ENCODE measurements at places on chromosomes 11 and 22. TPM values are rescaled to one million over a fixed set of nuclear protein-coding genes. Genes with fewer than 3 reads are reported as not detected.

Gene TTC28
- total RNA-seq, result 8.5 TPM

GRCh38 chr22:35544827-35545226 lies 4.2 kb downstream of the RASD2 start:
- DNase-seq, result no peak

DNA sequence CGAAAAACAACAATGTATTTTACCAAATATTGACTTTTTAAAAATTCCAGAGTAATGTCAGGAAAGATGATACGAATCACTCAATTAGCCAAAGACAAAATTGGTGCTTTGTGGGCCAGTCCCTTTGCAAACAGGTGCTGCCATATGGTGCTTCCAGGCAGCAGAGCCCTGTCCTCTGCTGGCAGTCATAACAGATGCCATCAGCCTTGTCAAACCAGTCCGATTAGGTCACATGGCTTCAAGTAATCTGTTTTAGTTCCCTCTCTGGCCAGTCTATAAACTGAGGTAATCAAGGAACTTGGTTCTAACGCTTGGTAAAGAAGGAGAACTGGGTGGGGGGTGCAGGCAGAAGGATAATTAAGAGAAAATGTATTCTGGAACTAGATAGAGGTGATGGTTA lies 49.1 kb upstream of the CAPRIN1 start:
- DNase-seq, result no peak

DNA sequence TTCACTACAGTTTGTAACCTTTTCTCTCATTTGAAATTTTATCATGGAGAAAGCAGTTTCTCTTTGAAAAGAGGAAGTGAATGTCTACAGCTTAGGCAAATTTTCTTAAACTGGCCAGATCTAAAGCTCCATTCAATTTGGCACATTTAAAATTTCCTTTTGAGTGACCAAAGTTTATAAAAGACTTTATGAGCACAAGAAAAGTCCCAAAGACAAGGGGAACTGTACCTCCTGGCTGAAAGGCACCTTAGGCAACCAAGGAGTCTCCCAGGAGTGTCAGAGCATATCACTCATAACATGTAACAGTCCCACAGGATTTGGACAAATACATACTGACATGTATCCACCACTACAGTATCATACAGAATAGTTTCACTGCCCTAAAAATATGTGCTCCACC lies 41.3 kb downstream of the NARS2 start:
- DNase-seq, result no peak

DNA sequence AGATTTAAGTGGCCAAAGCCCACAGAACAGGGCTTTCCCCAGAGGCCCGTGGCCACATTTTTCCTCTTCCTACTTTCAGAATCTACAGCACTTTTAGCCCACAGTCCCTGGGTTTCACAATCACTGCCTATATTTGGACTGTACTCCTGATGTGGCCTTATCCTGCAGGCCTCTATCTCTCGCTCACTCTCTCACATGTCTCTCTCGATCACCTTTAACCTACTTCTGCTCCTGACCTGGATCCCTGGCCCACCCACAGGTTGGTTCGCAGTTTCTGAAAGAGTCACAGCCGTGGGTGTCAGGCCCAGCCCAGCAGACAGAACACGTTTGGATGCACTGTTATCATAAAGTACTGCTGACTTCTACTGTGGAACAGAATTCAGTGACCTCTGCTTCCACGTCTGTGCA lies 55.5 kb downstream of the LARGE1 start:
- DNase-seq, result no peak

- no peak for DNase-seq
Observed at GRCh38 chr11:111814557-111815320, 48.5 kb upstream of the PPP2R1B start.

DNA sequence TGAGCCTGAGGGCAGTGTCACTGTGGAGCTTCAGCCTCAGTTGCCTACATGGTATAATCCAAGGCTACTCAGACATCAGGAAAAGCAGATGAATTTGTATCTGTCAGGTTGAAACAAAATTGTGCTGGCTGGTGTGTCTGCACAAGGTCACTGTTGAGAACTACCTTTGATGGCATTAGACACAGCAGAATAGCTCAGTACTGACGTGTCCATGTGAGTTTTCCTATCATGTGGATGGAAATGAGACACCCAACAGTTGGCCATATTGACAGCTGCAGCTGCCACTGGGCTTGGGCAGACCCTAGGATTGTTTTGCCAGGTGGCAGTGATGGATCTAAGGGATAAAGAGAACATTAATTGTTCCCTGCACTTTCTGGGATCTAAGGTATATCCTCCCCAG lies 15.8 kb downstream of the CCDC134 start:
- DNase-seq, result no peak

- no peak for DNase-seq
Observed at GRCh38 chr11:118878163-118878563, 5.5 kb upstream of the CXCR5 start.

DNA sequence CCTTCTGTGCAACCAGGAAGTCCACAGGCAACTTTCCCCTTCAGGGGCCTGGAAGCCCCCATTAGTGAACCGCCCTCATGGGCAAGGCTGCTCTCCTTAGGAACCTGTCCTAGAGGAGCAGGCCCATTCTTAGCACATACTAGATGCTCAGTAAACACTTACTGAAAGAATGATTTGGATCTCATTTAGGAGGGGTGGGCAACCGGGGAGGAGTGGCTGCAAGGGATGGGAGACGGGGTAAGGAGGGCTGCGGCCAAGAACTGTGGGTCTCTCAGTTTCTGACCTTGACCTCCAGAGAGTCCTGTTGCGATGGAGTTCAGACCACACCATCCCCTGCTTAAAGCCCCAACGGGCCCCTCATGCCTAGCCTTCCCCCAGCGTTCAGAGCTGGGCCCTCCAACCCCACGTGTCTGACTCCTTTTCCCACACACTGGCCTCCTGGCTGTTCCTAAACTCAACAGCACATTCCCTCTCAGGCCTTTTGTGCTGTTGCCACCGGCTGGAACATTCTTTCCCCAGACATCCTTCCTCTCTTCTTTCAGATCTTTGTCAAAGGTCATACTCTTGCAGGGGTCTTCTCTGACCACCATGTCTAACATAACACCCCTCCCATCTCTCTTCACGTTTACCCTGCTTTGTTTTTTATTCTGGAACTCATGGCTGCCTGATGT lies 20.7 kb upstream of the PICK1 start:
- DNase-seq, result no peak

DNA sequence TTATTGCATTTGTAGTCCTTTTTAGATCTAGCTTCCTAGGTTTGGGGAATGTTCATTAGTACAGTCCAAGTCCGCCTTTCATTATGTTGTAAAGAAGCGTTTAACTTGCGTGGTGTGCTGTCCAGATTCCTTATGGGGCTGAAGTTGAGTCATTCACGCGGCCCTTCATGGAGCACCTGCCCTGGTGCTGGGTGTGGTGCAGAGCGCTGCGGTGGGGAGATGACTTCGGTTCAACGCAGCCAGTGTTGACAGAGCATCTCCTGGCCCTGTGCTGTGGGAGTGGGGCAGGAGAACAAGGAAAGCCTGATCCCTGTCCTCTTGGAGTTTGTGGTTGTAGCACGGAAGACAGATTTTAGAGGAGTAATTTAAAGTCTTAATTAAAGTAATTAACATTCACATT lies 152.0 kb downstream of the TBC1D22A start:
- no peak for DNase-seq

GRCh38 chr11:57191311-57192219 lies 9.8 kb downstream of the LRRC55 start:
- DNase-seq, result no peak

DNA sequence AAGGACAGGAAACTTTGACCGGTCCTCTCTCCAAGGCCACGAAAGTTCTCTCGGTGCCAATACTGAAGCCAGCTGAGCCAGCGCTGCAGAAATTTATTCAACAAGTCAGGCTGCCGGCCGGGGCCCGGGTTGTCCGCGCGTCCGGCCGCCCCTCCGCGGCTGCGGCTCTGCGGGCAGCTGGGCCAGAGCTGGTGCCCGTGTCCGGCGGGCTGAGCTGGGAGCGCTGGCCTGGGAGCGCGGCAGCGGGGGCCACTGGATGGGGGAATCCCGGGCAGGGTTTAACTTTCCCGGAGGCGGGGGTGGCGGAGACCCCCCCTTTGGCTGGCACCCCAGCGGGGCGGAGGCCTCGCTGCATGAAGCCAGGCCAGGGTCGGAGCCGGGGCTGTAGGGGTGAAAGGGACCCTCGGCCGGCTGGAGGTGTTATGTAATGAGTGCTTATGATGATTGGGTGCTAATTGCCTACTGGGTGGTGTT lies 12.3 kb upstream of the CACNA1I start:
- DNase-seq, result no peak

DNA sequence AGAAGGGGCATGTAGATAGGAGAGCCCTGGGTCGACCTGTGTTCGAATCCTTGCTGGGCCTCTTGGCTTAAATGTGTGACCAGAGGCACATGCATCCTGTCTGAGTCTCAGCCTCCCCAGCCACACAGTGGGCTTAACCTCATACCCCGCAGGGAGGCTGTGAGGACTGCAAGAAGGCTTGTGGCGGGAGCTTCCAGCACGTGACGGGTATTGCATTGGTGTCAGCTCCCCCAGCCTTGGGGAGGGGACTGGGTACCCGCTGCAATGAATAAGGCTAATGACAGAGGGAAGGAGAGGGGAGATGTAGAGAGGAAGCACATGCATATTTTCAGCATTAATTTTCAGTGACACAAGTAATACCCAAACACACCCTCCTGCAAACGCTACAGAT lies 8.1 kb downstream of the RASD2 start:
- no peak for DNase-seq

- no peak for DNase-seq
Observed at GRCh38 chr22:20472629-20473442, 22.8 kb downstream of the KLHL22 start.

- DNase-seq, result no peak
Observed at GRCh38 chr11:100991541-100991940, 138.1 kb downstream of the PGR start.

- no peak for DNase-seq
Observed at GRCh38 chr11:32221476-32222032, 130.7 kb downstream of the RCN1 start.

Gene DBX1
- not detected for total RNA-seq

DNA sequence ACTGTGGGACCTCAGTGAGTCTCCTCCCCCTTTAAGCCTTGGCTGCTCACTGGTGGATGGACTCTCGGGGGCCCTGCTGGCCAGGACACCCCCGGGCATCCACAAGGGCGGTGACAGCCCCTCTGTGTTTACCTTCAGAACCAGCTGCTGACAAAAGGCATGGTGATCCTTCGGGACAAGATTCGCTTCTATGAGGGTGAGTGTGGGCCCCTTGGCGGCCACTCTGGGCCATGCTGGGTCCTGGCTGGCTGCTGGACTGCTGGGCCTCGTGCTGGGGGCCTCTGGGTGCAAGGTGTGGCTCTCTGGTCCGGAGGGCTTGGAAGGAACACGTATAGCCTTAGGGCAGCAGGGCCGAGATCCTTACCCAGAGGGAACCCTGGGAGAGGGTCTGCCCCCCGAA lies 24.4 kb downstream of the PRR5 start:
- no peak for DNase-seq

Gene RPS13
- 1,379 TPM for total RNA-seq

Gene OR4C13
- total RNA-seq, result not detected

GRCh38 chr22:47089796-47090460 lies 327.5 kb downstream of the TBC1D22A start:
- DNase-seq, result no peak

DNA sequence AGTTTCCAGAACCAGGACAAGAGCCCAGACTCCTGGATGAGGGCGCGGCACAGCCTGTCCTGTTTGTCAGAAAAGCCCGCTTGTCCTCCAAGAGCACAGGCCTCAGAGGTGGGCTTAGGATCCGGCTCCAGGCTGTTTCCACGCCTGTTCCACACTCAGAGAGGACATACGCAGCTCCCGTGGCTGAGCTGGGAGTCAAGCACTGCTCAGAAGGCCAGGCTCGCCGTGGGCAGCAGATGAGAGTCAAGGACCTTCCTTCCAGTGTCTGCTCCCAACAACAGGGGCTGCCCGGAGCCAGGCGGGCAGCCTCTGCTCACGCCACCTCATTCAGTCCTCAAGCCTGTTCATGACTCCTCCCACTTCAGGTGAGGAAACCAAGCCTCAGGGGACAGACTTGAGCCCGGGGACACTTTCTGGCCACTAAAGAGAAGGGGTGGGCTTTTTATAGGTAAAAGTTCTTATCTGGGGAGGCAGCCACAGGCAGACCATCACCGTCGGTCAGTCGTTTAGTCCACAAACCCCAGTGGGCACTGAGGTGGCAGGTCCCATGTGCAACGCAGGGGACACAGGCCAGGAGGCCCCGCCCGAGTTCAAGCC lies 3.8 kb downstream of the CYB5R3 start:
- DNase-seq, result no peak

DNA sequence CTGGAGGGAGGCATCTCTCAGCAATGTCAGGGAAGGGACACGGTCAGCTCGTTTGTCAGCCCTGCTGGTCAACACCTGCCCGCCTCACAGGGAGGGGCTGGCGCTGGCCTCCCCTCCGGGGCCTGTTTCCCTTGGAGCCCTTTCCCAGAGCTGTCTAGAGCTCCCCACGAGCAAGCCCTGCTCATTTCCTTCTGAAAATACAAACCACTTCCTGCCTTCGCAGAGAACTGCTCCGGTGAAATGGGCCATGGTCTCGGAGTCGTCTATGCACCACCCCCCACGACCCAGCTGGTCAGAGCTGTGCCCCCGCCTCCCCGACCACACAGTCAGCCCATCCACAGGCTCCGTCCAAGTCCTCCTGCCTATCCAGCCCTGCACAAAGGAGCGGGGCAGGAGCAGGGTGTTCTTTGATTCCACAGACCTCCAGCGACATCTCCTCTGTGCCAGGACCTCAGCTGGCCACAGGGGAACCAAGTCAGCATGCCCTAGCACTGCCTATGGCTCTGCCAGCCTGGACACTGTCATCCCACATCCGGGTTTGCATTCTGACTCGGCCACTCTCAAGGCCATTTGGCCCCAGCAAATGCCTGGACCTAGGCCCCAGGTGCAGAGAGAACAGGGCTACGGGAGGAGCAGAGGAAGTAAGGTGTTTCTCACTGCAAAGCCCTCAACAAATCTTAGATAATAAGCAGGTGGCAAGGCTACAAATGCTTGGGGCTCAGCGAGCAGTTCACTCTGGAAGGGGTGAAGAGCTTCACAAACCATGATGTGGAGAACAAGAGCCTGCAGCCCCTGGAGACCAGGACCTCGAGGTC lies 82.1 kb upstream of the WNT11 start:
- DNase-seq, result no peak

GRCh38 chr22:47901911-47902310 lies 1139.5 kb downstream of the TBC1D22A start:
- no peak for DNase-seq

DNA sequence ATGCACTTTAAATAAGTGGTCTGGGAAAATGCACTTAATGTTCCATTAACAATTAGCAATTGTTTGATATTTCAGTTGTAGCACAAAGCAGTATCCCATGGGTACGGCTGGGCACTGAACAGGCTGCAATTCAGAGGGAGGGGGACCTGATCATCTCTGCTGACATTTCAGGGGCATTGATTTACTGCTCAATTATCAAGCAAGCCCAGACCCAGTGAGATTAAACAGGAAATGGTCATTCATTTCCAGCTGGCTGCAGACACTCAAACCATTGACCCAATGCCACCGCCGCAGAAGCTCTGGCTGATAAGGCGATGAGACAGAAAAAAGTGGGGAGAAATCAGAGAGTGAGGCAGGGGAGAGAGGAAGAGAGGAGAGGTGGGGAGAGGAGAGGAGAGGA lies 1.2 kb downstream of the GPR83 start:
- DNase-seq, result no peak

GRCh38 chr11:91086028-91086427 lies 863.2 kb upstream of the CHORDC1 start:
- DNase-seq, result no peak

- no peak for DNase-seq
Observed at GRCh38 chr11:102551169-102551781, 20.7 kb upstream of the MMP7 start.

- DNase-seq, result no peak
Observed at GRCh38 chr11:89490981-89491690, at the start of gene NOX4. Gene NOX4, minus strand, starts transcription at chr11:89491375. Its CDS starts 129 bp downstream, at chr11:89491246.

Gene OR6T1
- total RNA-seq, result not detected

Gene MYEOV
- total RNA-seq, result not detected

Data from activated naive CD4-positive, alpha-beta T cell treated with anti-CD3 and anti-CD28 coated beads, Interleukin-2, amount 50 U/mL, for 72 hours (primary cell).